Activated CD4-positive, alpha-beta T cell treated with anti-CD3 and anti-CD28 coated beads for 4 hours (primary cell): ENCODE measurements at places on chromosomes 5 and 9.

DNA sequence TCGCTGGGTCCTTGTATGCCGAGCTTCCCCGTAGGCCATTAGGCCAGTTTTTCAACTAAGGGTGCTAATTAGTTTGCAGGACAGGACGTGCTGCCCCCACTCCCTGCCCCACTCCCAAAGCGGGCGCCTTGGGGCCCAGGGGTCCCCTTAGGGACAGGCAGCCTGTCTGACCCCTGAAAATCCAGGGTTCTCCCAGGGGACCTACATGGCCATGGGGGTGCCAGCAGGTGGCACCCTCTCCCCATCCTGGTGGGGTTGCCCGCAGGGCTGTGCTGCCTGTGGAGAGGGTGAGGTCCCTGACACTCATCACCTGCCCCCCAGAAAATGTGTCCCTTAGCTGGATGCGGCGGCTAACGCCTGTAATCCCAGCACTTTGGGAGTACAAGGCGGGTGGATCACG lies 8.5 kb upstream of the CCDC187 start:
- peak; percentile 21 for DNase-seq

- no peak for DNase-seq
Observed at GRCh38 chr9:109868207-109868606, 88.2 kb downstream of the PALM2AKAP2 start.

- no peak for DNase-seq
Observed at GRCh38 chr9:28598408-28598807, 1025.1 kb upstream of the C9orf72 start.

DNA sequence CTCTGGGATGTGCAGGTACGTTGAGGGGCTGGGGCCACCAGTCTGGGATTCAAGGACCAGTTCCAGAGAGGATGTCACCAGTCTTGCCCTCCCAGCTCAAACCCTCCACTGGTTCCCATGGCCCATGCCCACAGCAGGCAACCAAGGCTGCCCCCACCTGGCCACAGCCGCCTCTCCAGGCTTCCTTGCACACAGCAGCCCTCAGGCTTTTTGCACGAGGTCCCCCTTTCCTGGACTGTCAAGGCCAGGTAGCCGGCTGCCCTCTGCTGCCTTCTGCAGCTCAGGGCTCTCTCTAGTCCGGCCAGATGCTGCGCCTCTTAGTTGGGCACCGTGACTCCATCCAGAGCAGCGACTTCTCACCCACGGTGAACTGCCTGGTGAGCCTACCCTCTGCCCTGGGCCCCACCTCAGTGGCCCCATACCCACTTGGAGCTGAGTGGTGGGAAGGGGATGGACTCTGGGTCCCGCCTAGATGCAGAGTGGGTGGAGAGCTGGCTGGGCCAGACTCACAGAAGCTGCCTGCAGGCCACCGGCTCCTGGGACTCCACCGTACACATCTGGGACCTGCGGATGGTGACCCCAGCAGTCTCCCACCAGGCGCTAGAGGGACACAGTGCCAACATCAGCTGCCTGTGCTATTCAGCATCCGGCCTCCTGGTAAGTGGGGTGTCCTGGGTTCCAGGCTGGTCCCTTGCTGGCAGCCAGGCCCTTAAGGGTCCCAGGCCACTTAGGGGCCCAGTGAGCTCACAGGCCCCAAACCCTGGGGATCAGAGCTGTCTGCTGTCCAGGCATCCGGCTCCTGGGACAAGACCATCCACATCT lies 2.9 kb downstream of the WDR38 start:
- no peak for DNase-seq

- DNase-seq, result no peak
Observed at GRCh38 chr5:6961123-6961522, 247.9 kb downstream of the TENT4A start.

GRCh38 chr5:78273436-78273835 lies 21.1 kb downstream of the AP3B1 start:
- DNase-seq, result no peak

GRCh38 chr5:20360263-20360662 lies 372.3 kb upstream of the CDH18 start:
- DNase-seq, result no peak

GRCh38 chr5:67969631-67970030 lies 245.9 kb upstream of the PIK3R1 start:
- no peak for DNase-seq

DNA sequence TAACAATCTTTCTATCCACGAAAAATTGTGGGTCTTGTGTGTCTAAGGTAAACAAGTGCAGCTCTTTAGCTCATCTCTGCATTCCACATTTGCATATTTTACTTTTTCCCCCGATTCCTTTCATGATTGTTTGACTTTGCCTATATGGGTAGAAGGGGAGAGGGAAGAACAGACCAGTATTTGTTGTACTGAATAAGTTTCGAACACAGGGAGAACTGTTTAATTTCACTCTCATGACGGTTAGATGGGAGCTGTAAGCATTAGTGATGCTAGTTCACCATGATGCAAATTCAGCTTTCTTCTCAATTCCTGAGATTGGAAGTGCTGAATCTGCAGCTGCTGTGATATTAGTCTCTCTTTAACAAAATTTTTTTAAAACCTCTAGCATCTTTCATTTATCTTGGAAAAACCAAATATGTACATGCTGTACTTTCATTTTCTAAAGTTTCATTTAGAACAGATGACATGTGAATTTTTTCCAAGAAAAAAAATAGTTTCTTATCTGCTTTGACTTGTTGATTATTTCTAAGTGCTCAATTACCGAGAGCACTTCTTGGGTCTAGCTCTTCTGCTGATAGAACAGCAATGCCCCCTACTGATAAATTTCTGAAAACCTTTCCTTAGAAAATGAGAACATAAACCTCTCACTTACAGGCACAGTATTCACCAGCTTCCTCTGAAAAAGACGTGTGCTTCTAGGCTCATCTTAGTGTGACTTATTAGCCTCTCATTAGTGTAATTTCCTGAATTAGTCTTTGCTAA lies 149.5 kb downstream of the BAAT start:
- no peak for DNase-seq

DNA sequence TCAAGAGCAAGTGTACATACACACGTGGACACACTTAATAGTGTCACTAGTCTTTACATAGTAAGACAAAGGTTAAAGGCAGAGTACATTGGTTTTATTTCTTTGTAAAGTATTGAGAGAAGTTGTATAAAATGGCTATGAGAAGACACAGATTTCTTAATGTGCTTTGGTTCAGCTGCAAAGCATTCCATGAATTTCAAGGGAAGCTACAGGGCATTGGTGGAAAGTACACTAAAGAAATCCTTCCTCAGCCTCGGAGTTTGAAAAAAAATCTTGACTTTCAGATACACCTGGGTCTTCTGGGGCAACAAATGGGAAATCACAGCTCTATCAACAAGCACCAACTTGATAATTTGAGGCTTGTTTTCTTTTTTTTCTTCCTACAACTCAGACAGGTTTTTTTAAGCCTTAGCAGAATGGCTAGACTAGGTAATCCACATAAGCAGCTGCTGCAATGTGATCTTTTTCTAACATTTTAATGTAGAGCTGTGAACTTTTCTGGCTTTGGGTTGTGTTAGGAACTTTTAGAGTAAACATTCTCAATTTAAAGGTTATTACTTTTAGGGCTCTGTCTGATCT lies 140.4 kb upstream of the FST start:
- DNase-seq, result no peak

GRCh38 chr5:10031817-10032216 lies 217.9 kb downstream of the ATPSCKMT start:
- no peak for DNase-seq

DNA sequence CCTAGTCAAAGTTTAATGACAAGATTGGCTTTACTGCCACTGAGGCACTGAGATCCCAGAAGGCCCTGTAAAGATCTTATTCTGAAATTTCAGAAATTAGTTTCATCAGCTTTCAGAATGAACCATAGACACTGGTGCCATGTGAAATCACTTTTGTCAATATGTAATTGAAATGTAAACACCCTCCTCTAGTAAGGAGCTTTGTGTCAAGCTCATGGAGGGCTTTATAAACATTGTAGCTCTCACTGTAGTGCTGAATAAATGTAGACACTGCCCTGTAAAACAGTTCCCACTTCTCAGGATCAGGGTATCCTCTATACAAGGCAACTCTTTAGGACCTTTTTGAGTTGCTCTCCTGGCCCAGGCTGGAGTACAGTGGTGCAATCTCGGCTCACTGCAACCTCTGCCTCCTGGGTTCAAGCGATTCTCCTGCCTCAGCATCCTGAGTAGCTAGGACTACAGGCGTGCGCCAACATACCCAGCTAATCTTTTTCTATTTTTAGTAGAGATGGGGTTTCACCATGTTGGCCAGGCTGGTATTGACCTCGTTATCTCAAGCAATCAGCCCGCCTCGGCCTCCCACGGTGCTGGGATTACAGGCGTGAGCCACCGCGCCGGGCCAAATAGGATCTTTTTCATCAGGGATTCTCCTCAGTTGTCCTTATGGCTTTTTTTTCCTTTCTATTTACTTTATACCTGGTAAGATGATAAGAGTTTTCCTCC lies 1823.9 kb upstream of the CDH9 start:
- no peak for DNase-seq

GRCh38 chr9:20441166-20441565 lies 181.1 kb downstream of the MLLT3 start:
- no peak for DNase-seq

DNA sequence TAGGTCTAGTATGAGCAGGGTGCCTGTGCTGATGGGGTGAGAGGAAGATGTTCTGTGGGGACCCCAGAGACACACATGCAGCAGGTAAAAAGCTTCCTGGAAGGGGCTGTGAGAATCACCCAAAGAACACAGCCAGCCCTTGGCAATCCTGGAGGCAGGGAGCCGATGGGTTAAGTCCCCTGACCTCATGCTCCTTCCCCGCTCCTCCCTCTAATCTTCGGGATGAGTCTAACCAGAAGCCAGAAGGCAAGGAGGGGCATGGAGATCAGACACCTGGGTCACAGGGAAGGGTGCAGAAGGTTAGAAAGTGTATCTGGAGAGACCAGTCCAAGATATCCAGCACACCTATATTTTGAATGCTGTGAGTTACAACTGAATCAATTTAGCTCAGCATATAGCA lies 274.1 kb upstream of the PAPPA start:
- DNase-seq, result no peak

DNA sequence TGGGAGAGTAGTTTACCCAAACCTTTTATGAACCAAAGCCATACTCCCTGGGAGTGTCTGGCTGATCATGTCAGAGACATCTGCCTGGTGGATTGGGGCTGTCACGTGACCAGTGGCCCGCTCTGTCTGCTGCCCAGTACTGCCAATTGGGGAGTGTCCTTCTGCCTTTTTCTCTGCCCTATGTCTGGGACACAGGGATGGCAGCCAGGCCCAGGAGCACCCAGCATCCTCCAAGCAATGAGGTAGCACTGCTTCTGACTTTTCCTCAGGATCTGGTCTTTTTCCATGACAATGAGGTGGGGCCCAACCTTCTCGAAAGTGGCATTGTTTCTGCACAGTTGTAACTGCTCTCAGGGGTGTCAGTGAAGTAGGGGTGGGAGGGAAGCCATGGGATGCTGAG lies 21.8 kb downstream of the DAPK1 start:
- DNase-seq, result no peak

DNA sequence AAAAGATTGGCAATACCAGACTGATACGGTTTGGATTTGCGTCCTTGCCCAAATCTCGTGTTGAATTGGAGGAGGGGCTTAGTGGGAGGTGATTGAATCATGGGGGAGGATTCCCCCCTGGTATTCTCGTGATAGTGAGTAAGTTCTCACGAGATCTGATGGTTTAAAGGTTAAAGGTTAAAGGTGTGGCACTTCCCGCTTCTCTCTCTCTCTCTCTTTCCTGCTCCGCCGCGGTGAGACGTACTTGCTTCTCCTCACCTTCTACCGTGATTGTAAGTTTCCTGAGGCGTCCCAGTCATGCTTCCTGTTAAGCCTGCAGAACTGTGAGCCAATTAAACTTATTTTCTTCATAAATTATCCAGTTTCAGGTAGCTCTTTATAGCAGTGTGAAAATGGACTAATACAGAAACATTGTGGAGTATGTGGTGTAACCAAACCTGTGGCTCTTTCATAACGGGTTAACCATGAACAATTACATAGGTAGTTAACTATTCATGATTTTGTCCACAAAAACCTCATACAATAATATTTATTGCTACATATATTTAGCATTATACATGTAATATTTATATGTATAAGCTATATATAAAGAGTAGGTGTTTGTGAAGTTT lies 107.5 kb downstream of the ANXA1 start:
- DNase-seq, result no peak

DNA sequence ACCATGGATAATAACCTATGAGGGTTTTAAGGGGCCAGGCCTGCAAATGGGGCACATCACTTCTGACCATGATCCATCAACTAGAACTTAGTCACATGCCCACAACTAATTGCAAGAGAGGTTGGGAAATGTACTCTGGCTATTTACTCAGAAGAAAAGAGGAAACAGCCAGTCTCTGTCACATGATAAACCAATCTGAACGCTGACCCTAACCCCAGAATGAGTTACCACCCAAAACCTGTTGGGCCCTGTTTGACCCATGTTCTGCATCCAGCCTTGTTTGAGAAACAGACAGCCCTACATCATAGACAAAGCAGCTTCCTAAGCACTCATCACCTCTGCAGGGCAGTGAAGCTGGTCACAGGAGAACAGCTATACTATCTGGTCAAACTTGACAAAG lies 5.8 kb downstream of the MACROH2A1 start:
- DNase-seq, result no peak

DNA sequence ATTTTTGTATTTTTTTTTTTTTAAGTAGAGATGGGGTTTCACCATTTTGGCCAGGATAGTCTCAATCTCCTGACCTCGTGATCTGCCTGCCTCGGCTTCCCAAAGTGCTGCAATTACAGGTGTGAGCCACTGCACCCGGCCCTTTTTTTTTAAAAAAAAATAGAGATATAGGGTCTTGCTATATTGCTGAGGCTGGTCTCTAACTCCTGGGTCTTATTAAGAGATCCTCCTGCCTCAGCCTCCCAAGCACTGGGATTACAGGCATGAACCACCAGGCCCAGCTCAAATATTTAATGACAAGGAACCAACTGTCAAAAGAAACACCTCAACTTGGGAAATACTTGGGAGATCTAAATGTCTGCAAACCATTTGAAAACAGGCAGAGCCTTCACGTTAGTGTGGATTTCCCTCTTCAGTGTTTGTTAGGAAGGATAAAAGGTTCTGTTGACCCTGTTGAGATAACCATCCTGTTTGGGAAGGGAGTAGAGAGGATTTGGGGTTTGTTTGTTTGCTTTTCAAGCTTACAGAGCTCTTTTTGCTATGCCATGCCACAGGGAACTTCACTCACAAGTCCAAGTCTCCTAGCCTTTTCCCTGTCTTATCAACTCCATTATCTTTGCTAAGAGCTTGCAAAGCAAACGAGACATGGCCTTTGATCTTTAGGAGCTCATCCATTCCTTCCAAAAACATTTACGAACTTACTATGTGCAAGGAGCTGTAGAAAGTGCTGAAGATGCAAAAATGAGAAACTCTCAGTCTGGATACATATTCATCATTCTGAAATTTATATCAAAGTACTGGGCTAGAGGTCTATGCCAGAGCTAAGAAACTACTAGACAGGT lies 7.5 kb downstream of the FAXDC2 start:
- DNase-seq, result no peak

DNA sequence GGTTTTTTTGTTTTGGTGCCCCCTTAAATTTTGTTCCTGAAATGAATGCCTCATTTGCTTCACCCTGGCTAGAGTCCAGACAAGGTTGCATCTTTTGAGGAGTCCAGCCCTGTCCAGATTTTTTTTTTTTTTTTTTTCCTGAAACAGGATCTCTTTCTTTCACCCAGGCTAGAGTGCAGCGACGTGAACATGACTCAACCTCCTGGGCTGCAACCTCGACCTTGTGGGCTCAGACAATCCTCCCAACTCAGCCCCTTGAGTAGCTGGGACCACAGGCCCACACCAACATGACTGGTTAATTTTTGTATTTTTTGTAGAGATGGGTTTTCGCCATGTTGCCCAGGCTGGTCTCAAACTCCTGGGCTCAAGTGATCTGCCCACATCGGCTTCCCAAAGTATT lies 469.0 kb upstream of the BRINP1 start:
- DNase-seq, result no peak
